ENCODE measurements at places on chromosomes 12 and 14.

DNA sequence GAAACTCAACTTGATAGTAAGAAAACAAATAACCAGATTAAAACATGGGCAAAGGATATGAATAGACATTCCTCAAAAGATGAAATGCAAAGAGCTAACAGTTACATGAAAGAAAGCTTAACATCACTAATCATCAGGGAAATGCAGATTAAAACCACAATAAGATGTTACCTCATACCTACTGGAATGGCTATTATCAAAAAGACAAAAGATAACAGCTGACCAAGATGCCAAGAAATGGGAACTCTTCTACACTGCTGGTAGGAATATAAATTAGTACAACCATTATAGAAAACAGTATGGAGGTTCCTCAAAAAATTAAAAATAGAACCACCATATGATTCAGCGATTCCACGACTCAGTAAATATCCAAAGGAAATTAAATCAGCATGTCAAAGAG lies 18.8 kb downstream of the KCNH5 start:
- no peak overlapping the region for H3K27ac ChIP-seq
- H3K36me3 ChIP-seq, result no peaks in the 10 kb centered on the region
- no peaks in the 10 kb centered on the region for H3K27me3 ChIP-seq
- H3K4me3 ChIP-seq, result no peak overlapping the region
- DNase-seq, result no peak

DNA sequence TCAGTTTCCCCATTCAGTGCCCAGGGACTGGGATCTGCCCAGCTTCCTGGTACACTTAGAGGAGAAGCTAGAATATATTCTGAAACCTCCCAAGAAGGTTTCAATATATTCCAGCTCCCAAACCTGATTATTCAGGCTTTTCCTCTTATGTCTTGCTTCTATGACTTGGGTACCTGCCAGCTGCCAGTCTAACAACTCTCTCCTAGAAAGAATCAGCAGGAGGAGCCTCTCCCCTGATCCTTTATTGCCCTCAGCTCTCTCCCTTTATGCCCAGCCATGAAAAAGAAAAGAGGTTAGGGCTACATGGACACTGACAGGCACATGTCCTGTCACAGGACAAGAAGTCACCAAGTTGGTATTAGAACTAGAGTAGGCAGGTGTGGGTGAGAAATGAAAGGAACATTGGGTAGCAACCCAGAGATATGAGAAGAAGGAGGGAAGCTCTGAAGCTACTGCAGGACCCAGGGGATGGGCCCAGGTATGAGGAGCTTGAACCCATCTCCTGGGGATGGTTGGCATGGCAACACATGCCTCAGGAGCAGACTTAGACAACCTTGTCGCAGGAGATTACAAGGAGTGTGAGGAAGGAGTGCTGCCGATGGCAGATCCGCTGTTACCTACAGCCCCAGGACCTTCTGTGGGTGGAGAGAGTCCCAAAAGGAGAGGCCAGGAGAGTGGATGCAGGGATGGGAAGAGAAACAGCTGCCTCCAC lies 2.0 kb upstream of the CACNB3 start:
- H3K27ac ChIP-seq, result no peak overlapping the region
- H3K36me3 ChIP-seq, result no peaks in the 10 kb centered on the region
- peaks cover 26% of the 10 kb centered on the region for H3K4me1 ChIP-seq
- H3K27me3 ChIP-seq, result no peaks in the 10 kb centered on the region

DNA sequence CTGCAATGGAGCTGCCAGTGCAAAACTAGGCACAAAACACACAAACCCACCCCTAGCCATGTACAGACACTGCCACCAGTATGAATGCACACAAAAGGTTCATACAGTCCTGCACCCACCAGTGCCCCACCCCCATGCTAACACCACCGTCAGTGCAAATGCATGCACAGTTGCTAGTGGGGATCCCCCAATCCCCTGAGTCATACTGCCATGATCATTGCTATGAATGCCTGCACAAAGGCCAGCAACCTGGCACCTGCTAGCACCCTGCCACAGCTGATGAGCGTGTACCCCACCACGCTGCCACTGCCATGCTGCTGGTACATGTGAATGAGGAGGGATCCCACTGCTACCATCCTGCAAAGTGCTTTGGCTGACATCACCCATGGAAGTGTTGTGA lies 23.9 kb downstream of the PZP start:
- no peak overlapping the region for H3K4me3 ChIP-seq
- H3K27me3 ChIP-seq, result no peaks in the 10 kb centered on the region
- H3K4me1 ChIP-seq, result no peaks in the 10 kb centered on the region
- no peaks in the 10 kb centered on the region for H3K36me3 ChIP-seq
- H3K27ac ChIP-seq, result no peak overlapping the region
- DNase-seq, result no peak

DNA sequence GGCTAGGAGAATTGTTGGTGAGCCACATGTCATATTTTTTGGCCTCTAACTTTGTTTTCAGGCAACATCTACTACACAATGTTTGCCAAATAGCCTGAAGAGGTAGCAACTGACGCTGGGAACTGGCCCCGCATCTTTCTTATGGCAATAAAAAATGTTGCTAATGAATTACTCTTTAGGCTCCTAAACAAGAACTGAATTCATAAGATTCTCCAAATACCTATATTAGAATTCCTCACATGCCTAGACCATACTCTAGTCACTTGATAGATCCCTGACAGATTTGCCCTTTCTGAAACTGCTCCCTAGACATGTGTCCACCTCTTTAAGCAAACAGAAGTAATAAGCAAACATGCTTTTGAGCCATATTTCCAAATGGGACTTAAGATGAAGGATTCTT lies 209.0 kb upstream of the ATXN7L3B start:
- H3K36me3 ChIP-seq, result no peaks in the 10 kb centered on the region
- no peak for DNase-seq
- no peak overlapping the region for H3K27ac ChIP-seq
- no peaks in the 10 kb centered on the region for H3K27me3 ChIP-seq

GRCh38 chr12:131962069-131962468 lies 12.3 kb downstream of the EP400 start:
- DNase-seq, result no peak
- no peaks in the 10 kb centered on the region for H3K27me3 ChIP-seq
- H3K36me3 ChIP-seq, result peaks cover 14% of the 10 kb centered on the region
- no peak overlapping the region for H3K4me3 ChIP-seq
